ENCODE measurements at places on chromosomes 1 and 21. TPM values are rescaled to one million over a fixed set of nuclear protein-coding genes. Genes with fewer than 3 reads are reported as not detected.

CDC42BPA gene
- 29.8 TPM for total RNA-seq

SDE2 gene
- 21.5 TPM for total RNA-seq

GRCh38 chr21:35024071-35024420, 25.1 kb downstream of the RUNX1 start:
- DNase-seq: no peak

PDIK1L gene
- total RNA-seq: 2.9 TPM

- DNase-seq: peak; percentile 57
Measured at GRCh38 chr1:40662864-40663263, 2.6 kb downstream of the RIMS3 start.

GRCh38 chr1:81929106-81929505, 128.4 kb downstream of the ADGRL2 start:
- no peak for DNase-seq

- peak; percentile 86 for DNase-seq
Measured at GRCh38 chr1:210499956-210500355, 171.3 kb downstream of the HHAT start.

GRCh38 chr21:43866260-43866629, 1.2 kb downstream of the AGPAT3 start:
- peak; percentile 36 for DNase-seq

RCAN3 gene
- 6.1 TPM for total RNA-seq

OLFML3 gene
- 771 TPM for total RNA-seq

DNA sequence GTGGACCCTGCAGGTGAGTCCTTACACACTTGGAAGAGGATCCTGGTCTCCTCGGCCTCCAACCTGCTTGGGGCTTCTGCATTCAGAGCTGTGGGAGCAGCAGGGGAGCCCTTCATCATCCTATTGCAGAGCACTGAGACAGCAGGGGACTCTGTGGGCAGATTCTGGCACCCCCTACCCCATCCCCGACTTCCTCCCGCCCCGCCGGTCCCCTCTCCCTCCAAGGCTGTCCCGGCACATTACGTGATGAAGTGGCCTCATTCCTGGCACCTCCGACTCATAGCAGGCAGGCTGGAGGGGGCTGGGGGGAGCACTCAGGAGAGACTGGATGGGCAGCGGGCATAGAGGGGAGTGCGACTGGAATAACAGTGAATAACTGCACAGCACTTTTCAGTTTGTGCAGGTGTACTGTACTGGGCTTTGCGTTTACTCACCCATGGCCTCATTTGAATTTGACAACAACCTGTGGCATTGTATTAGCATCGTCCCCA, 394.1 kb downstream of the MATN1 start:
- no peak for DNase-seq

DNA sequence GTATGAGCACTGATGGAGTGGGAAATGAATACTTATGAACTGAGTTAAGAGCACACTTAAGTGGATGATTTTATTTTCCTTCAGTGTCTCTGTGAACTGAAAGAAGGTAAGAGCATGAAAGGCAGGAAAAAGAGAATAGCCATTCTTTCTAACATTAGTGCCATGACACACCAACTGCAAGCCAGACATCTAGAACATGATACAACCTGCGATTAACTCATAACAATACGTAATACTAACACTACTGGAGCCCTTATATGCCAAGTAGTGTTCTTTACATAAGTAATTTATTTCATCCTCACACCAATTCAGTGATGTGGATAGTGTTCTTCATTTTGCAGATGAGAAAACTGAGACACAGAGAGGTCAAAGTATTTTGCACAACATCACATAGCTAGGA, 56.7 kb downstream of the PRRX1 start:
- DNase-seq: no peak

GRCh38 chr1:32240140-32240951, 6.7 kb upstream of the FAM167B start:
- peak; percentile 44 for DNase-seq

C1orf185 gene
- not detected for total RNA-seq

OR1C1 gene
- not detected for total RNA-seq

GRCh38 chr1:43288058-43288784, 2.8 kb upstream of the C1orf210 start:
- no peak for DNase-seq

- DNase-seq: peak; percentile 78
Measured at GRCh38 chr1:214029796-214030195, 42.0 kb downstream of the PROX1 start.

GRCh38 chr1:101291562-101292380, 55.0 kb downstream of the S1PR1 start:
- DNase-seq: peak; percentile 84

GRCh38 chr1:226061068-226061840, 1.3 kb upstream of the H3-3A start:
- DNase-seq: no peak

SLC2A5 gene
- 0.57 TPM for total RNA-seq

- DNase-seq: no peak
Measured at GRCh38 chr1:42935971-42936308, 22.7 kb downstream of the SLC2A1 start.

- peak; percentile 32 for DNase-seq
Measured at GRCh38 chr1:21313203-21313885, 23.1 kb upstream of the ECE1 start.

C1orf226 gene
- total RNA-seq: 0.63 TPM

- DNase-seq: no peak
Measured at GRCh38 chr1:113138778-113139177, 65.8 kb downstream of the LRIG2 start.

DNA sequence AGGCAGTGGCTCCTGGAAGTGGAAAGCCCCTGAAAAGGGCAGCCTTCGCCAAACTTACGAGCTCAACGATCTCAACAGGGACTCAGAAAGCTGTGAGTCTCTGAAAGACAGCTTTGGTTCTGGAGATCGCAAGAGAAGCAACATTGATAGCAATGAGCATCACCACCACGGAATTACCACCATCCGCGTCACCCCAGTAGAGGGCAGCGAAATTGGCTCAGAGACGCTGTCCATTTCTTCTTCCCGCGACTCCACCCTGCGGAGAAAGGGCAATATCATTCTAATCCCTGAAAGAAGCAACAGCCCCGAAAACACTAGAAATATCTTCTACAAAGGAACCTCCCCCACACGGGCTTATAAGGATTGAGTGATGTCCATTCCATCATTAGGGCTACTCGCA, 42.4 kb downstream of the PLPPR4 start:
- DNase-seq: no peak

KRTAP19-3 gene
- not detected for total RNA-seq

- DNase-seq: no peak
Measured at GRCh38 chr1:4179914-4180735, 280.1 kb upstream of the C1orf174 start.

DNA sequence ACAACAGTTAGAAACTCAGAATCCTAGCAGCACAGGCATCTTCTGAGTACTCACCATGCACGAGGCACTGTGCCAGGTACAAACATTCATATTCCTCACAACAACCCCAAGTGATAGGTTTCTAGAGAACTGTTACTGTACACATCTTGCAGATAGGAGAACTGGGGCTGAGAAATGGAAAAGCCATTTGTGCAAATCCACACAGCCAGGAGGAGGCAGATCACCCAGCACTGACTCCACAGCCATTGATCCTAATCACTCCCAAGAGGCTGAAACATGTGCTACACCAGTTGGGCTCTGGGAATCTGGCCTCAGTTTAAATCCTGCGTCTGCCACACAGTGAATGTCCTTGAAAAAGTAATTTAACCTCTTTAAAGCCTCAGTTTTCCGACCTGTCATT, 151.0 kb downstream of the ST6GALNAC5 start:
- DNase-seq: no peak

GRCh38 chr1:200535605-200536004, 84.9 kb downstream of the KIF14 start:
- DNase-seq: peak; percentile 43

TTC22 gene
- total RNA-seq: not detected

DNA sequence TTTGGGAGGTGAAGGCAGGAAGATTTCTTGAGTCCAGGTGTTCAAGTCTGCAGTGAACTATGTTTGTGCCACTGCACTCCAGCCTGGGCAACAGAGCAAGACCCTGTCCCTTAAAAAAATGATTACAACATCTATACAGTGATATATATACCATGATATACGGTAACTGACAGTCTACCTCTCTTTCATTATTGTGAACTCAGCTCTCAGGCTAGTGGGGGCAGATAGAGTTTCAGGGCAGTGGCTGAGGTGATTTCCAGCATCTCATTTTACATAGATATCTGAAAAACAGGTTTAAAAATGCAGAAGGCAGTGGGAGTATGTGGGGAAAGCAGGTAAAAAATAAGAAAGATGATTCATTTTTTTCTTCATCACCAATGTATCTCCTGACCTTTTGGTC, 8.1 kb upstream of the NTNG1 start:
- DNase-seq: no peak

DNA sequence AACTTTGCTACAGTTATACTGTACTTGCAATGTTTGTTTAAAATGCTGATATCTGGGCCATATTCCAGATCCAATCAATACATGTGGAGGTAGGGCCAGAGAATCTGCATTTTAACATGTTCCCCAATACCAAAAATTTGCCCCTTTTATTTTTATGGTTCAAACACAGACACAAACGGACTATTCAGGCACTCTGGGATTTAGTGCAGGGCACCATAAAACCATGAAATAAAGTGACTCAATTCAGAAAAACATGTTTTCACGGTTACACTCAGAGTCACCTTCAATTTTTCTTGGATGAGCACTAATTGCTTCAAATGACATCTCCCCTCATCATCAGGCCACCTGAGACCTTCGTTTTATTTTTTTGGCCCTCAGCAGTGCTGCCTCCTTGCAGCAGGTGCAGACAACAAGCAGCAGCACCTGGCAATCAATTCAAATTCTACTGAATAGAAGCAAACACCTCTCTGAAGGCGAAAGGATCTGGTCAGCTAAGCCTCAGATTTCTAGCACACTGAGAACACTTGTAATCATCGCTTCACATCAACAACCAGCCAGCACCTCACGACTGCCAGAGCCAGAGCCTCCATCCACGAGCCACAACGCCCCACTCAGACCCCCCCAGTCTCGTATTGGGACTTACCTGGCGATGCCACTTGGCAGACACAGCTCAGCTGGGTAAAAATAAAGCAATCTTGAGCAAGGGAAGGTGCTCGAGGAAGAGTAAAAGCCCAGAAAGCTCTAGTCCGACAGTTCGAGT, 1.1 kb downstream of the ERO1B start:
- no peak for DNase-seq

- DNase-seq: peak; percentile 40
Measured at GRCh38 chr1:24909388-24909898, 20.6 kb downstream of the RUNX3 start.

F3 gene
- total RNA-seq: 30.2 TPM

COG2 gene
- total RNA-seq: 20.4 TPM

NUDT4B gene
- 23.1 TPM for total RNA-seq

ZSCAN20 gene
- total RNA-seq: 9.0 TPM

- no peak for DNase-seq
Measured at GRCh38 chr1:16260814-16261213, 23.8 kb upstream of the CPLANE2 start.

SHISA4 gene
- total RNA-seq: 30.6 TPM

CD84 gene
- not detected for total RNA-seq

PLEKHA6 gene
- 36.2 TPM for total RNA-seq

GRCh38 chr1:12076425-12077005, 13.4 kb downstream of the TNFRSF8 start:
- no peak for DNase-seq

KCNJ15 gene
- 19.8 TPM for total RNA-seq

- DNase-seq: no peak
Measured at GRCh38 chr1:235933017-235933765, 66.5 kb upstream of the LYST start.

DNA sequence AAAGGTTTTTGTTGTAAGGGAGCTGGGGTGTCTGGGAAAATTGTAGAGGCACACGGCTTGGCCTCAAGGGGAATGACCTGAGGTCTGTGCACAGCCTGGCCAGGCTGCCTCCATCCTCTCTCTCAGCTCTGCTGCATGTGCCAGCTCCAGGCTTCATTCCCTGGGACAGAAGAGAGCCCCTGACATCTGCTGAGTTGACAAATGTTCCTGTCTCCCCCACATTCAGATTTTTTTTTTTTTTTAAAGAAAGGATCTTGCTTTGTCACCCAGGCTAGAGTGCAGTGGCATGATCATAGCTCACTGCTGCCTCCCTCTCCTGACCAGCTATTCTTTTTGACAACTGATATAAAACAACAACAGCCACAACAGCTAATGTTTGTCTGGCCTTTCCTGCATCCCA, 84.4 kb downstream of the PCNX2 start:
- no peak for DNase-seq

DNA sequence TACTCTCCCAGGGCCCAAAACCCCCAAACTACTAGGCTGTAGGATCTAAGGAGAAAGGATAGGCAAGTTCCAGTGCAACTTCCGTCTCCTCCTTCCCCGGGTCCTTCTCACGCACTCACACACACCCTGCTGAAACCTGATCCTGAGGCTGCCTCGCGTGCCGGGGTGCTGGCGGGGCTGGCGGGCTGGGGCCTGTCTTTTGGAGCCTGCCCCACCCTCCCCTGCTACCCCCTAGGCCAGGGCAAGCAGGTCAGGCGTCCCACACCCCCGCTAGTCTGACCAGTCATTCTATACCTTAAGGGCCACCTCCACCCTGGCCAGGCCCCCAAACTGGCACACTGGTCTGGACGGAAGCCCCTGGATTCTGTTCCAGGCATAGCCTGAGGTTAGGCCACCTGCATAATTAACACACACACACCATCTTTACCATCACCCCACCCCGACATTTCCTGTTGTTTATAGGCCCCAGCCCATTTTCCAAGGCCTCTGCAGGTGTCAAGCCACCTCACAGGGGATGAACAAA, 48.3 kb upstream of the ARTN start:
- DNase-seq: no peak

- DNase-seq: no peak
Measured at GRCh38 chr1:204634260-204634910, 51.2 kb downstream of the LRRN2 start.

RHBG gene
- total RNA-seq: not detected

- no peak for DNase-seq
Measured at GRCh38 chr21:42362700-42363099, 3.6 kb downstream of the TFF1 start.

KRTAP12-2 gene
- total RNA-seq: not detected

DNA sequence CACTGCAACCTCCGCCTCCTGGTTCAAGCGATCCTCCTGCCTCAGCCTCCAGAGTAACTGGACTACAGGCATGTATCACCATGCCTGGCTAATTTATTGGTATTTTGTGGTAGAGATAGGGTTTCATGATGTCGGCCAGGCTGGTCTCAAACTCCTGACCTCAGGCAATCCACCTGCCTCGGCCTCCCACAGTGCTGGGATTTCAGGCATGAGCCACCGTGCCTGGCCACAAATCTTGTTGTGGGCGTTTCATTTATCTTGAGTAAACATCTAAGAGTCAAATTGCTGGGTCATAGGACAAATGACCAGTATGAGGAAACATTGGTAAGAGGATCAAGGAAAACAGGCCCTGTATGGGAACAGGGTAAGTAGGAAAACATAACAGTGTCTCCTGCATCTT, 17.9 kb downstream of the TMEM200B start:
- peak; percentile 41 for DNase-seq

DNA sequence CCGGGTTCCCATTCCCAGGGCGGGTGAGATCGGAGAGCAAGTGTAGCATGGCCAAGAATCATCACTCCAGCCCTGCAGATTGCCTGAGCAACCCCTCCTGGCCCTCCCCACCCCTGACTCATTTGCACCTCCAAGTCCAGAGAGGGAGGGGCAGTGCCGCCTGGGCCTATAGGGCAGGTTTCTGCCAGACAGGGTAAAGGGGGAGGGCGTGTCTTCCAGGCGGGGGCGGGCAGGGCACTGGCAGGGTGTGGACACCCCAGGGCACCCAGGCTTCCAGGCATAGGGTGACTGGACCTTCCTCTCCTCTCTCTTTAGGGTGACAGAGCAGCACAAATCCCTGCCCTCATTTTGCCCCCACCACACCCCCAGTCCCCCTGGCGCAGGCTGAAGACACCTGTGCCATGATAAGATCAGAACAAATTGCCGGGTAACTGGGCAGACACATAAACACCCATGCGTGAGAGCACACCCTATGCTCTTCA, 3.2 kb upstream of the CRYBG2 start:
- no peak for DNase-seq

OSCP1 gene
- total RNA-seq: 4.5 TPM
